ENCODE measurements at places on chromosomes 3 and 15.

- DNase-seq: no peak
Observed at GRCh38 chr15:49895347-49896223, 223.4 kb downstream of the ATP8B4 start.

DNA sequence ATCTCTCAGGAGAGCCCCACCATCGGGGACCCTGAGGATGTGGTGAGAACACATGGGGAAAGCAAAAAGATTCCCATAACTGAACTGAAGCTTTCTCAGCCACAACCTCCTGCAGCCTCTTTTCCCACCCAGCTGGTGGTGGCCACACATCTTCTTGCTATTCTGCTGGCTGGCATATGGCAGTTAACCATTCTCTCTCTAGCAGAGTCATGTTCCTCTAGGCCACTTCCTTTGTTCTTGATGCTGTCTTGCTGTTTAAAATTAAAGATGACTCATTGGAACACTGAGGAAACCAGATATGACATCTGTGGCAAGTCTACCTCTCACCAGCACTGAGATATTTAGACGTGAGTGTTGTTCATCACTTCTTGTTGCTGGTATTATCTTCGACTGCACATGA is 180.3 kb upstream of the ROBO2 start:
- DNase-seq: no peak

- no peak for DNase-seq
Observed at GRCh38 chr15:90592131-90592881, 62.6 kb downstream of the CRTC3 start.

DNA sequence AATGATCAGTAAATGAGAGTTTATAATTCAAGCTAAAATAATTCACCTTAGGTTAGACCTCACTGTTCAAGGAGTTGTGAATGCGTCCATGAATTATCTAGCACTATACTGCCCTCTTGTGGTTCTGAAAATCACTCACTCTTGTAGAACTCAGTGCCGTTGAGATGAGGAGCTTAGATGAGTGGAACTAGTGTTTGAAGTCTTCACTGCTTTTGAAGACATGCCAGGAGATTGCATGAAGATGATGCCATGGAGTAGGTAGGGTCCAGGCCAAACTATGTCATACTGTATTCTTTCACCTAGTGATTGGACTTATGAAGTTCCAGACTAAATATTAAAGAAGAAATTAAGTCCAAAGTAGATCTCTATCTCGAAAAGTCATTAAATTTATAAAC is 28.8 kb downstream of the LYSMD4 start:
- DNase-seq: no peak

DNA sequence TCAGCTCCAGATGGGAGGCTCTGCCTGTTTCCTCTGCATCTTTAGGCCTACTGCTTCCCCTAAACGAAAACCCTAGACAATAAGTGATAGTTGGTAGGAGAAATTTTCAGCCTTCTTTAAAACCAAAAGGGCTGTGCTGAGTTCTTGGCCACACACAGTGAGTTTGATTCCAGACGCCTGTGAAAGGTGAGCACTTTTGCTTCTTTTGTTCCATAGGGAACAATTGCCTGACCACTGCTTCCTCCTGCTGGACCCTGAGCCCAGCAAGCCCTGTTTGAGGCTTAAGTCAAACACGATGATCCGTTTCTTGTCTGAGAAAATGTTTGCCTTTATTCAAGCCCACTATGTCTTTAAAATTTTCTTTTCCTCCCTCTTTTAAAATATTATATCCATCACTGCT is 493.9 kb downstream of the ZIC1 start:
- no peak for DNase-seq

DNA sequence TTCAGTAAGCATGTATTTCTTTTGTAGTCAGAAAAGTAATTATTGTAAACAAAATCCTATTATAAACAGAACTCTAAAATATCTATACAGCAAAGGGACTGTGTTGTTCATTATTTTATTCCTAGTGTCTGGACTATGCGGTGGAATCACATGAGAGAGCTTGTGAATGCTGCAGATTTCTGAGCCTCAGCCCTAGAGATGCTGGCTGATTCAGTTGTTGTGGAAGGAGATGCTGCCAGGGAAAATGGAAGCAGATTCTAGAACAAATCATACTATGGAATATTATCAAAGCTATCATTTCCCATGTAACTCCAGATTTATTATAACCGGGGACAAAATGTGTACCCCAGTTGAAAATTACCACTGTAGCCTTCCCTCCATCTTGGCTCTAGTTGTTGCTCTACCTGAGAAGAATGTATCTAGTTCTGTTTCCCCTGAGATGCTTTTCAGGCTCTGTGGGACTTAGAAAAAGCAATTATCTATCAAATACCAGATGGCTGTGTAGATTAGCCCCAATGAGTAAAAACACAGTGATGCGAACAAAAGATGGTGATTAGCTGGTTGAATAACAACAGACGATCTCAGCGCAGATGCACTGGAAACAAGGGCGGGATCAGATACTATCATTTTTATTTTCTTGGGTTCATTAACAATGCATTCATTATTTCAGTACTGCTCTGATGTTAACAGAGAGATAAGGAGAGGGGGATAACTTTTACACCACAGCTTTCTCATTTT is 131.3 kb downstream of the TMEM108 start:
- no peak for DNase-seq
